Activated T-cell treated with anti-CD3 and anti-CD28 coated beads, Interleukin-2, amount 50 U/mL, for 4 hours (primary cell): ENCODE measurements at places on chromosomes 3 and 15.

GRCh38 chr3:194269610-194270145 is 81.5 kb downstream of the CPN2 start:
- DNase-seq, result no peak

GRCh38 chr15:71115567-71116351 is 488 bp downstream of the THSD4 start:
- no peak for DNase-seq

GRCh38 chr3:73674280-73674679 is 49.5 kb upstream of the PDZRN3 start:
- DNase-seq, result no peak

DNA sequence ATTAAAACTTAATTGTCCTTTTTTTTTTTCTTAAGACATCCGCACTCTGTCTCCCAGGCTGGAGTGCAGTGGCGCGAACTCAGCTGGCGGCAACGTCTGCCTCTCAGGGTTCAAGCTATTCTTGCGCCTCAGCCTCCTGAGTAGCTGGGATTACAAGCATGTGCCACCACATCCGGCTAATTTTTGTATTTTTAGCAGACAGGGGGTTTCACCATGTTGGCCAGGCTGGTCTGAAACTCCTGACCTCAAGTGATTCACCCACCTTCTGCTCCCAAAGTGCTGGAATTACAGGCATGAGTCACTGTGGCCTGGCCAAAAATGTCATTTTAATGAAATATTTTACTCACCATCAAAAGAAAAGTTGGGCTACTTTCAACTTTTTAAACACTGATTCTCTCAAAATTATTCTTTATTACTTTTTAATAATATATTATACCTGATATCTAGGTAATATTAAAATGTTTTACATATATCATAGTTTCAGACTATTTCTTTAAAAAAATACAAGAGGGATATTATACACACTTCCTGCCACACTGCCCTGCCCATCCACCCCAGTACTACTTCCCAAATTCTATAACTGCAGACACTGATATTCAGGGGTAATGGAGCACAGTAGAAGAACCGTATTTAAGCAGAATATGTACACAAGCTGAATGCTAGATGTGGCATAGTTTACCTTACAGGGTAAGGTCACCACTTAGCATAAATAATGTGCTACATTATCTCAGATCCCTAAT is 723.9 kb upstream of the ZNF385D start:
- DNase-seq, result no peak

DNA sequence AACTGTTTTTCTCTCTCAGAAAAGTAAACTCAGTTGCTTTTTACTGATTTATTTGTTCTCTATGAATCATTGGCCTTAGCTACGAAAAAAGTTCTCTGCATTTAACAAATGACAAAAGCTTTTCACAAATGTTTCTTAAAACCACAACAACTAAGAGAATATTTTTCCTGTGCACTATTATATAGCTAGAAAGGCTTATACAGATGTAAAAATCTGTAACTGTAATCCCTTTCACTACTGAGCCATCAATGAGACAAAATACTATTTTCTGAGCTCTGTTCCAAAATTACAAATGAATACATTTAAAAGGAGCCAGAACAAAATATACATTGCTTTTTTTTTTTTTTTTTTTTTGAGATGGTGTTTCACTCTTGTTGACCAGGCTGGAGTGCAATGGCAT is 45.6 kb upstream of the PYGO1 start:
- DNase-seq, result no peak

- DNase-seq, result no peak
Observed at GRCh38 chr15:47720555-47720954, 3.2 kb downstream of the SEMA6D start.

DNA sequence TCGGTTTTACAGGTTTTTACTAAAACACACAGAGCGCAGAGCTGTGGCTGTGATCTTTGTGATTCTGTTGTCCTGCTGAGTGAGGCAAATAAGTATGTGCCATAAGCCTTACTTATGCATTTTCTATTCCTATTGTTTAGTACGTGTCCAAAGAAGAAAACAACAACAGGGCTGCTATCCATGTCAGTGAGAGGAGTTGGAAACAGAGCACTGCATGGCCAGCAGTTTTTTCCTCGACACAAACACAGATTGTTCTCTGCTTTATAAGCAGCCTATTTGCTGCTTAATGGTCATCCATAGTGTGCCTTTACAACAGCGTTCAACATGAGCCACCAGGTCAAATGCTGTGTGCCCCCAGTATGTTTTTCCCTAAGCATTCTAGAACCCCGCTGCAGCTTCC is 79.8 kb downstream of the SHQ1 start:
- DNase-seq, result no peak

- no peak for DNase-seq
Observed at GRCh38 chr3:168051531-168052471, 43.9 kb downstream of the GOLIM4 start.

- no peak for DNase-seq
Observed at GRCh38 chr3:137789236-137789635, 25.1 kb downstream of the SOX14 start.

DNA sequence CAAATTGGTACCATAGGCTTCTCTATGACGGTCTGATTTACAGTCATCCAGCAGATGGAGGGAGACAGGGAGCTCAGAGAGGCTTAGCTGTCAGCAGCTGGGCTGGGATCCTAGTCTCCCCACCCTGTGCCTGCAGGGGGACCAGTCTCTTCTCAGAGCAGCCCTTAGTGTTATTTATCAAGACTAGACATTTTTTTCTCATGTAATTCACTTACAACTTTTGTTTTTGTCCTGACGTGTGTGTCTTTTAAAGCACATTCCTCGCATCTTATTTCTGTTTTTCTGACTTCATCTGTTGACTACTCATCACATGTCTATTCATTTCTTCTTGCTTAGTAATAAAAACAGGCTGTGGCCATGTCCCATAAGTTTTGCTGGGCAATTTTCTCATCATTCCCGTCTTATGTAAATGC is 116.1 kb downstream of the KLF13 start:
- DNase-seq, result no peak

- DNase-seq, result no peak
Observed at GRCh38 chr15:33956397-33956796, 11.9 kb upstream of the CHRM5 start.

- no peak for DNase-seq
Observed at GRCh38 chr3:18416332-18416731, 8.8 kb downstream of the SATB1 start.

DNA sequence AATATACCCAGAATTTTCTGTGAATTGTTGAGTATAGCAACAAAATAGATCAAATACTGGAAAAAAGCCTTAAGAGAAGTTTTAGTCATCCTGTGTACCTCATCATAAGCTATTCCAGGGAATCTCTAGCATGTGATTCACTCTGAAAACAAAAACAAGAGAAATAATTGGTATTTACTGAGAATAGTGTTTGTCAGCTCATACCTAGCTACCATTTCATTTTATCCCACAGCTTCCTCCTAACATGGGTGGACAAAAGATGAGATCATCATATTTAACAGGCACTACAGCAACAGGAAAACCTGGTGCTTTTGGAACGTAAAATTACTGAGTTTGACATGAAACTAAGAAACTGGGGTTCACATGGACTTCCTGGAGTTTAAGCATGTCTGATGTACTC is 753.5 kb upstream of the NECTIN3 start:
- DNase-seq, result no peak

- DNase-seq, result no peak
Observed at GRCh38 chr3:173825730-173826129, 428.2 kb downstream of the NLGN1 start.

DNA sequence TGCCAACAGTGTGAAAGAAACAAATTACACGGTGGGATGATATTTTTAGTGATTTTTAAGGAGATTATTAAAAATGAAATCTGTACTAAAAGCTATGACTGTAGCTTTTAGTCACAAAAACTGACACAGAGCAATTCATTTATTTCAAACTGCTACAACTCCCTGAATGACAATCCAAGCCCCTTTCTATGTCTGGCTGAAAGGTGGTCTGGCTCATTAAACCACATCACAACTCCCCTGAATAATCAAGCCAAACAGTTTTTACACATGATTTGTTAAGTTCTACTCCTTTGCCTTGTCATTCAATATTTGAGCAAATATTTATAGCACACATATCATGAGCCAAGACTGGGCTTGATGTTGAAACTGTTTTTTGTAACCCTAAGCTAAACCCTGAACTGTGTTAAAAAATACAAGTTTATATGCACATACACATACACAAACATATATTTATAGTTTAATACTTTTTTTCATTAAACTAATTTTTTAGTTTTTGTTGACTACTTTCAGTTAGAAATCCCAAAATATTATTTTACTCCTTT is 125.5 kb downstream of the RBMS3 start:
- DNase-seq, result no peak

DNA sequence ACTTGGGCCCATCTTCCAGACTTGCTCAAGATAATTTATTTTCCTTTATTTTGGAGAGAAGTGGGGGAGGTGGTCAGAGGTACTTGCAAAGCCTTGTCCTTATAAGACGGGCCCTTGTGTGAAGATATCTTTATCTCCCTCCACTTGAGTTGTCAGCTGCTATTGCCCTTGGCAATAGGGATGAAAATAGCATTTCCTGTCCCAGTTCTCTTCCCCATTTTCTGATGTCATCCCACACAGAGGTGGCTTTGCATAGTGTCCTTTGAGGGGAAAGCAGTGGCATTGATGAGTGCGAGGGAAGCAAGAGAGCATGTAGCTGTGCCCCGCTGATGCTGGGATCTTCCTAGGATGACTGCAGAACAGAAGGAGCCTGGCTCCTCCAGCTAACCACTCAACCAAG is 41.9 kb upstream of the TUBGCP5 start:
- DNase-seq, result no peak

GRCh38 chr15:95839367-95839782 is 491.1 kb upstream of the NR2F2 start:
- no peak for DNase-seq

DNA sequence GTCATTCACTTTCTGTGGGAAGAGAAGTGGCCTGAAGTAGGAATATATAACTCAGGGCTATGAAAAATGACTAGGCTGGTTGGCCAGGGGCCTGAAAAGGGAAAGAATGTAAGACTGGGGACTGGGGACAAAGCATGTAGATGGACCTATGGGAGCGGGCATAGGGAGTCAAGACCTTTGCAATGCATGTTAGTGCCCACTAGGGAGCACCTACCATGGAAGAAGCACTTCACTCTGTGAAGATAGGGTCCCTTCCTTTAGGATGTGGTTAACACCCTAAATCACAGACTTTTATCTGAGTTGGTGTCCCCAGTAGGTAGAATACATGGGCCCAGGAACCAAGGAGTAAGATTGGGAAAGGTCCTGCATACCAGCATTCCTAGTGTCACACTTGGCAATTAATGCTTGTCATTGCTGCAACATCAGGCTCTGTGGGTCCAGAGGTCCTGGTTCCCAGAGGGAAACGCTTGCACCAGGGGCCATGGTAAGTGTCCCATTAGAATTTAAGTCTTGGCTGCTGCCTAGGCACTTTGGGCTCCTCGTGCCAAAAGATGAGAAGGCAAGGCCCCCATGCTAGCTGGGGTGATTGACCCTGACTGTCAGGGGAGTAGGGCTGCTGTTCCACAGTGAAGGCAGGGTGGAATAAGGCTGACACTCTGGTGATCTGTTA is 79.6 kb downstream of the CRYGS start:
- no peak for DNase-seq

DNA sequence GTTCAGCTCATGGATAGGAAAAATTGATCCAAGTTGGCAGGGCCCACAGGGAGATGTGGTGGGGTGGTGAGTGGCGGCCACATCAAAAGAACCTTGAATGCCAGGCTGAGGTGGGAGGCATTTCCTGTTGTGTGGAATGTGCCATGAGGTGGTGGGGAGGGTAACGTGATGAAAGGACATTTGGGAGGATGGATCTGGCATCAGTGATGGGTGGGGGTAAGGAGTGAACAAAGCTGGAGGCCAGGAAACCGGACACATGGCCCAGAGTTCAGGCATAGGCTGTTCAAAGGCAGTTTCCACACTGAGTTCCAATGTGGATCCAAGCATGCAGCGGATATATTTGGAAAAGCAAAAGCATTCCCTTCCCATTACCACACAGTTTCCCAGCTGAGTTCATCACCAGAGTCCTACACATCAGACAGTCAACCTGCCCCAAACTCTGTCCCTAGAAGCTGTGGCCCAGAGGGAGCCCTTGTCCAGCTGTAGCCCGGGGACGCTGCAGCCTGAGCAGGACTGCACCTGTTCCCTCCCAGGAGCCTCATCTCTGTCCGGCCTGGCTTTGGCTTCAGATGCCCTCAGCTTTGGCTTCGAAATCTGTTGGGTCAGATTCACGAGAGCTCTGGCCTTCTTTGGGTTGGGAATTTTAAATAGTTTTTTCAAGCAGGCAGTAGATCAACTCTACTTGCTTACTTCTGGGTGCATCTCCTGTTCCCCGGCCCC is 37.8 kb upstream of the GOLGA6B start:
- no peak for DNase-seq

DNA sequence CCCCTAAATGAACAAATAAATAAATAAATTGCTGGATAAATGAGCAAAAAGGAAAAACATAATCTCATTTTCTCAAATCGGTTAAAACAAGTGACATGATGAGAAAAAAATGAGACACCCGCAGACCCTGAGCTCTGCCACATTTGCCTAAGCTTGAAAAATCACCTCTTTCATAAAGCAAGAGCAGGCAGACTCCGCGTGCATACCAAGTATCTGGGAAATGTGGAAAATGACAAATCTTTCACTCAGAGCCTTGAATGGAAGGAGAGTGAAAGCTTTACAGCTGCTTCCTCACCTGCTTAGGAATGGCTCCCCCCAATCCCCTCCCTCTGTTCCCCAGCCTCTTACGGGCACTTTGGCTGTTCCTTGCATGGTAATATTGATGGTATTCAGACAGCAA is 355.5 kb upstream of the SUCLG2 start:
- DNase-seq, result no peak

- peak; percentile 45 for DNase-seq
Observed at GRCh38 chr3:18438586-18438985, 13.4 kb upstream of the SATB1 start.

- DNase-seq, result no peak
Observed at GRCh38 chr15:50840520-50840919, 68.0 kb upstream of the AP4E1 start.

GRCh38 chr3:153003441-153003840 is 158.6 kb upstream of the RAP2B start:
- DNase-seq, result no peak

- no peak for DNase-seq
Observed at GRCh38 chr3:106768941-106769480, 608.2 kb upstream of the CCDC54 start.

DNA sequence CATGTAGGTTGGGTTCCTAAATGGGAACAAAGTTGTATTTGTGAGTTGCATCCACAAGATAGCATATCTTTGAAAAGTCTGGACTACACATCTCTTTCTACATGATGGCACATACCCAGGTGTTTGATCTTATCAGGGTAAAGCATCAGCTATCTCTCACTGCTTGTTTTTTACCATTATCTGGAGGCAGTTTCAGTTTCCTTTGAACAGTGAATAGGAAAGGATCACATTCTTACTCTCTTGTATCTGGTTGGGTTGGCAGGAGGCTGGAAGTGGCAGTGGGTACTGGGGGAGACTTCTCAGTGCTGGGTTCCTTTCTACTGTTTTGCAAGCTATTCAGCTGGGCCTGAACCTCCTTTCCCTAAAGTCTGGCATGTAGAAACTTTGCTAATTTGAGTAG is 4.1 kb downstream of the CEMIP start:
- no peak for DNase-seq

- DNase-seq, result no peak
Observed at GRCh38 chr3:46369675-46370132, 1.0 kb upstream of the CCR5 start.
